ENCODE measurements at places on chromosomes 3 and 15. TPM values are rescaled to one million over a fixed set of nuclear protein-coding genes. Genes with fewer than 3 reads are reported as not detected.

GRCh38 chr15:41804361-41804760 lies 23.5 kb upstream of the JMJD7 start:
- DNase-seq = no peak
- H3K4me3 ChIP-seq = no peak overlapping the region
- H3K27ac ChIP-seq = no peak overlapping the region
- no peaks in the 10 kb centered on the region for H3K27me3 ChIP-seq
- H3K36me3 ChIP-seq = peaks cover 33% of the 10 kb centered on the region

DNA sequence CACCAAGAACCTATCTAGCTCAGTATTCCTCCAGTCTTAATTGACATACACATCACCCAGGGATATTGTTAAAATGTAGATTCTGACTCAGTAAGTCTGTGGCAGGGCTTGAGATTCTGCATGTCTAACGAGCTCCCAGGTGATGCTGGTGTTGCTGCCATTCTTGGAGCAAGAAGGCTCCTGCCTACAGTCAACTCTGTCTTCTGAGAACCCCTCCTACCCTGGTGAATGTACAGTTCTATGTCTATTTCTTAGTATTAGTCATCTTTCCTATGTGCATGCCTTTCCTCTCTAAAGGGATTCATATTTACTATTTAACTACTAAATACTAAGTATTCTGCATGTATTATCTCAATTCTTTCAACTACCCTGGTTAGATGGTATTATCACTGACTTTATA lies 268.7 kb downstream of the EDEM1 start:
- peaks cover 4% of the 10 kb centered on the region for H3K4me1 ChIP-seq
- no peak for DNase-seq
- H3K27ac ChIP-seq = no peak overlapping the region
- H3K27me3 ChIP-seq = no peaks in the 10 kb centered on the region

DNA sequence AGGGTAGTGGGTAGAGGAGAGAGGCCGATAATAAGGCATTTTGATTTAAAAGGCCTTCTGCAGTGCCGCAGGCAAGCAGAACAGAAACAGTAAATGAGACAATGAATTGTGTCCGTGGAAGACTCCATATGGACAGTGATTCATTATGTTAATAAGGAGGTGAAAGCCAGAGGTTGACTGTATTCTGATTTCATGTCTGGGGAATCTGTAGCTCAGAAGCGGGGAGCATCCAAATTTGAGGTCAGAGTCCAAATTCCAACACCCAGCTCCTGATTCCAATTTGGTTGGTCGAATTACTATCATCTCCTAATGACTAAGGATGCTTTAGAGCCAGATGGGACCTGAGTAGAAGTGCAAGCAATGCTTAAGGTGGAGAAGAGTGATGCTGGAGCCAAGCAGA lies 1.0 kb upstream of the TBC1D21 start:
- H3K4me1 ChIP-seq = no peaks in the 10 kb centered on the region
- no peaks in the 10 kb centered on the region for H3K36me3 ChIP-seq
- no peak overlapping the region for H3K4me3 ChIP-seq
- DNase-seq = no peak
- H3K27ac ChIP-seq = no peak overlapping the region
- H3K27me3 ChIP-seq = peaks cover 8% of the 10 kb centered on the region

LIPC gene
- not detected for polyA plus RNA-seq

DNA sequence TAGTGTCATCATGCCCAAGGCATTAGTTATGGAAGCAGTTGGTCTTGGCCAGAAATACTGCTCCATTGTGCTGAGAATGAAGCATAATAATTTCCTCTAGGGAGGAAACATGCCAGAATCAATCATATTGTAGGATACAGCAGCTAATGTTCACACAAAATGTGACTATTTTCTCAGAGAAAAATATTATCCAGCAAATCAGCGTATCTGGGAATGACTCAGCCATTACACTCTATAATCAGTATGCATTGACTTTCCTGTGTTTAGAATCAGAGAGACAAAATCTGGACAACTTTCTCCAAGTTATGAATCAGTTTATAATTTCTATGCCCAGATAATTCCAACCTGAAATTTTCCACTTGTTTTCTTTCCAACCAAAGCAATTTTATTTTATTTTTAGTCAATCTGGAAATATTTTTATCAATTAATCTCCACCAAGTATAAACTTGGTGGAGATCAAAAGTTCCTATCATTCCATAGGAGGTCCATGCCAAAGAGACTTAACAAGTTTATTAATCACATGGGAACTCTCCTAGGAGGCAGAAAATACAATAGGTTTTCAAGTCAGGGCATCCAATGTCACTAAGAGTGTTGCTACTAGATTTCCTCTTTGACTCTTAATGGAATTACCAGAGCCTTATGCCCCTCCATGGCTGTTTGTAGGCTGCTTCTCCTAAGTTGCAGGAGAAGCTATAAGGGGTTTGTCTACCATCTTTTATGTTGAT lies 36.4 kb downstream of the SUCNR1 start:
- H3K27ac ChIP-seq = no peak overlapping the region
- H3K27me3 ChIP-seq = no peaks in the 10 kb centered on the region
- no peaks in the 10 kb centered on the region for H3K4me1 ChIP-seq
- no peak overlapping the region for H3K4me3 ChIP-seq

PPIB gene
- polyA plus RNA-seq = 532 TPM

All from CD14-positive monocyte (primary cell).